GM20000 (cell line): ENCODE measurements at places on chromosomes 1 and 21.

DNA sequence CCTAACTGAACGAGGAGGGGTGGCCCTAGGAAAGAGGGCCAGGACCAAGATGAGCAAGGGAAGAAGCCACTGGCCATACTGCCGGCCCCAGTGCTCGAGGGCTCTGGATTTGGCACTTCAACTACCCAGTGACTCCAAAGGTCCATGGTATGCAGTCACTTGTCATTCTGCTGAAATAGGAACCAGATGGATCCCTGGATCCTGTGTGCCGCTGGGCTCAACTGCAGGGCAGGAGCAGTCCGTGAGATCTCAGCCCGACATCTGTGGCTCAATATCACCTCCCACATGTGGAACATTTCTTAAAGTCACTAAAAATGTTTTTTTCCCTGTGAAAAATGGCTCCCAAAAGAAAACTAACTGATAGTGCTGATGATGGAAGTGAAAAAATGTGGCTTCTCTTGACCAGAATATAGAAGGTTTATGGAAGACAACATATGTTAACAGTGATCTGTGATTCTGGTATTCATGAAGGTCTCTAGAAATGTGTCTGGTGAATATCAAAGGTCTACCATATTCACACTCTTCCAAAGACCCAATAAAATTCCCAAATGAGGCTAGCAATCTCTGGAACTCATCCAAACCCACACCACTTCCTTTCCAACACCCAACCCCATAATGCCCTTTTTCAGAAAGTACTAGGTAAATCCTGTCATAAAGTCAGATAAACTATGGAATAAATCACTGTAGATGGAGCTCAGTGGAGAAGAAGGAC is 24.1 kb downstream of the PAFAH2 start:
- no peak for DNase-seq

- peak; percentile 21 for DNase-seq
These were observed 29.6 kb upstream of the RGS1 start for GRCh38 chr1:192545896-192546521.

- DNase-seq: no peak
These were observed 300.3 kb downstream of the ASTN1 start for GRCh38 chr1:176864211-176864610.

DNA sequence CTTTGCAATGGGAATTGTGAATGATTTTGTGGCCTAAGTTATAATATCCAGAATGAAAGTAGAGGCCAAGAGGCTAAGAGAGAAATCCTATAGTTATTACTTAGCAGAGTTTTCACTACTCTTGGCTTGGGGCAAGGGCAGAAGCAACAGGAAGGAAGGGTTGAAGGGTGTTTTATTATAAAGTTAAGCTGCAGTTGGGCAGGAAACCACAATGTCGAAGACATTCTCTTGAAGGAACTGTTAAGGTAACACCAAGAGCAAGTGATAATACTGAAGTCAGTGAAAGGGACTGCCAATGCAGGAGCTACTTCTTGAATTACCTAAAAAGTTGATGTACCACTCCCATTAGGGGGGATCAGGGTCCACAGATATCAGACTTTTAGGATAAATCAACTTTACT is 8.3 kb downstream of the XCL2 start:
- DNase-seq: no peak

DNA sequence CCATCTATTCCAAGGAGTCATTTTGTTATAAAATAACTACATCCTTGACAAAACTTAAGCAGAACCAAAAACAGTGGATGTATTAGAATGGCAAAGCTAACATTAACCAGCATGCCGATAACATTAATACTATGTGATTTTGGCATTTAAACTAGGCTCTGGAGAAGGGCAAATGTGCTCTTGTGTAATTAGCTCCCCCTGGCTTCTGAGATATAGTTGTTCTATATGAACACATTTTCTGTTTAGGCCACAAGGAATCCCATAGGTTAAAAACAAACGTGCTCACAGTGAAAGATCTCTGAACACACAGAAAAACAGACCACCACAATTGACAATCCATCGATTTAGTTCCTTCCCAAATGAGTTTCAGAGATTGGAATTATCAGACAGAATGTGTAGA is 57.4 kb upstream of the TARS2 start:
- DNase-seq: peak; percentile 26

DNA sequence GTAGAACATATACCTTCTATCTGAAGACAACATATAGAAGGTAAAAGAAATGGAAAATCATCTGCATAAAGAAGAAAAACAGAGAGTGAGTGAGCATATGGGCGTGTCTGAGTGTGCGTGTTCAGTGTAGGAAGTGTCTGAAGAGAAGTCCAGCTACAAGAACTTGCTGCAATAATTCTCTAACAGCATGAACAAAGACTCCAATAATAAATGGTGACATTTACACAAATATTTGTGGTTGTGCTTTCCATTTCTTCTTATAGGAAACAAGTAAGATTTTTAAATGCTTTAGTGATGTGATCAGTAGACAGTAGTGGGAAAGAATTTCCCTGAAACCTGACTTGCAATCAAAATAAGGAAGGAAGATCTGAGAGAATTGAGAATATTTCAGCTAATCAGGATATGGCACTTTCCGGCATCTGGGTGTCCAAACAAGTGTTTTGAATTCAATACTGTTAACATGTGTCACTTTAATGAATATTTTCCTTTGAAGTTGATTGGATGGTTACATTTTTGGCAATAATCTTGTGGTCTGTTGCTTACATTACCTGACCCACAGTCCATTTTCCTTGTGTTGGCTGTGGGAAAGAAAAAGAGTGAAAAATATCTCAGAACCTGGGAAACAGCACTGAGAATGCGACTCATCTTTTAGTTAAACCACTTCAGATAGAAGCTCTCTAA is 154.0 kb downstream of the TGFB2 start:
- DNase-seq: no peak

GRCh38 chr1:105700723-105701122 is 1355.8 kb upstream of the PRMT6 start:
- no peak for DNase-seq

- DNase-seq: no peak
These were observed 40.9 kb downstream of the ELK4 start for GRCh38 chr1:205590777-205591513.

GRCh38 chr1:165476776-165477175 is 31.9 kb upstream of the RXRG start:
- no peak for DNase-seq

GRCh38 chr1:178578541-178578940 is 65.6 kb downstream of the TEX35 start:
- DNase-seq: no peak

- no peak for DNase-seq
These were observed 152.2 kb downstream of the SIPA1L2 start for GRCh38 chr1:232477728-232478127.

GRCh38 chr1:45013551-45014209 is 1.6 kb downstream of the UROD start:
- DNase-seq: no peak

GRCh38 chr1:68270951-68271350 is 38.6 kb upstream of the WLS start:
- no peak for DNase-seq

GRCh38 chr1:18602533-18603211 is 28.0 kb upstream of the PAX7 start:
- no peak for DNase-seq
